ENCODE measurements at places on chromosomes 13 and 19.

DNA sequence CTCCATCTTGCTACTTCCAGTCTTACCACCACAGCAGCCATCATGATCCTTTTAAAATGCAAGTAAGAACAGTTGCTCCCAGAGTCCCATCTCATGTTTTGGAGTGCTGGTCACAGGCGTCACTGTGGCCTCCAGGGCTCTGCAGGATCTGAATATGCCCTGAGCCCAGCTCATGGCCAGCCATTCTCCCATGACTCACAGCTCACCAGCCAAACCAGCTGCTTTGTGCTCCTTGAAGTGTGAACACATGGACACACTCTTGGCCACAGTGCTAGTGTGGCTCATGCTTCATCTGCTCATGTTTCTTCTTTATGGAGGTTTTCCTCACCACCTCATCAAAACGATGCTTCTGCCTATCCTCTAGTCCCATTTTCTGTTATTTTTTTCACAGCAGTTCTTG is 466.5 kb downstream of the UQCRFS1 start:
- DNase-seq = no peak

GRCh38 chr13:77535448-77535847 is at the start of gene SCEL:
Gene SCEL, plus strand, starts transcription at chr13:77535706. Its CDS starts 20,170 bp downstream, at chr13:77555876.
- DNase-seq = no peak

DNA sequence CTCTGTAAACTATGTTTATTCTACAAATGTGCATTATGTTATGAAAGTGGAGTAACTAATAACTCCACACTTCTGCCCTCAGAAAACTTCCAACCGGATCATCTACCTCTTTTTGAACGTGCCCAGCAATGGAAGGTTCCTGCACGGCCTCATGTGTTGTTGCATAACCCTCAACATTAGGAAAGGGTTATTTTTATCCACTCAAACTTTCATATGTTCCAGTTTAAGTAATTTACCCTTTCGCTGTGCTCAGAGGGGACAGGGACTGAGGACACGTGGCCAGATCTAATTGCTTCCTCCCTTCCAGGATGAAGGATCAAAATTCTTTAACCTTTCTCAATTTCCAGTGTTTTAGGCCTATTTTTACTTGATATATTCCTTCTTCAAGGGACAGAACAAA is 29.6 kb downstream of the IRS2 start:
- no peak for DNase-seq

DNA sequence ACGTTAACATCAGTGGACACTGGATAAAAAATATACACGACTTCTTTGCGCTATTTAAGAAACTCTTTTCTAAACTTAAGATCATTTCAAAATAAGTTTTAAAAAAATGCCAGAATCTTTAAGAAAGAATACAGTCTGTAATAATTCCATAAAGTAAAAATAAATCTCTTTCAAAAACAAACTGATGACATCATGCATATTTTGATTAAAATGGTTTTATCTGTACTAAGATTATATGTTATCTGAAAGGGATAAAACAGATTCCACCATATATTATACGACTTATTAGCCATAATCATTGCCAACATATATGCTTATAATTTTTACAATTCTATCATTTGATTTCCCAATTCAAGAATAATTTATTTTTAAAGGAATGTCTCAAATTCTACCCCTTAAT is 15.3 kb upstream of the ELF1 start:
- DNase-seq = no peak

DNA sequence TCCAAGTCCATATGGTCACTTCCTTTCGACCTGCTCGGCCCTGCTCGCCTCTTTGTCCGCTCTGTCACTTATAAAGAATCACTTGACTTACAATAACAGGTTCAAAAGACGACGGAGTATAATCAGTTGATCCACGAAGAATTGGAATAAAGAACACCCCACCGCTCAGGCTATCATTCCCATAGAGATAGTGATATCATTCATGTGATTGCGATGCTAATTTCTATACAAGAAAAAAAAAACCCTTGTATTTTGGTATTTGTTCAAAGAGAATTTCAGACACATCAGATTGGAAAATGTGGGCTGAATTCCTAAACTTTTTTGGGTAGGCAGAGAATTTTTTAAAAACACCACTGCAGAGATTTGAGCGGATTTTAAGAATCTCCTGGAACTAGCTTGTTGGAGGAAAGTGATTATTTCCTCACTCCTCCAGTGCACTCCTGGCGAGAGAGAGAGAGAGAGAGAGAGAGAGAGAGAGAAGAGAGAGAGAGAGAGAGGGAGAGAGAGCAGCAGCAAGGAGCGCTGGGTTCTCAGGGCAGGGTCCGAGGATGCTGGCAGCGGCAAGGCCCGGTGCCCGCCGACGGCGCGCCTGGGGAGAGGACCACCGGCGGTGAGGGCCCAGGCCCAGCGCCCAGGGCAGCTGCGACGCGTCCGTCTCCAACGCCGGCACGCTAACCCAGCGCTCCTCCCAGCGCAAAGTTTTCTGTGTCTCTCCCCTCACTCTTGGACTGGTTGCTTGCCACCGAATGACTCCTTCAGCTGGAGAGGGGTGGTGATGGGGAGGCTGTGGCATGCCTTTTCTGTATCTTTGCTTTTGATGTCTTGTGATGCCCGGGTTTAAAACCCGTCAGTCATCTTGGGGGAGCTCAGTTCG is 149.0 kb upstream of the ZNF536 start:
- DNase-seq = no peak

DNA sequence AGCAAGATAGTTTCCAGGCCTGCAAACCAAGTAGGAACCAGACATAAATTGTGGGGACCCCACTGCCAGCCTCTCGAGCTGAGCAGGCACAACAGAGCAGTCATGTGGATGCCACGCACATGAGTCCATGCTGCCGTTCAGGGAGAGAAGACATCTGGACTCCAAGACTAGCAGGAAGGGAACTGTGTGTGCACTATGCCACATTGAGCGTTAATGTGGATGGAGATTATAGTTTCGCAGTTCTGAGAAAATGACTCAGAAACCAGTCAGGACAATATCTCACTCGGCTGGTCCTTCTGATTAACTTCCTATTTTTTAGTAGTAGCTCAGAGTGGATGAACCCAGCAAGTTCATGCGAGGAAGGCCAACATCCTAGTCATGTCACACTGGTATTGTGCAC is 124.9 kb downstream of the CRYL1 start:
- no peak for DNase-seq

DNA sequence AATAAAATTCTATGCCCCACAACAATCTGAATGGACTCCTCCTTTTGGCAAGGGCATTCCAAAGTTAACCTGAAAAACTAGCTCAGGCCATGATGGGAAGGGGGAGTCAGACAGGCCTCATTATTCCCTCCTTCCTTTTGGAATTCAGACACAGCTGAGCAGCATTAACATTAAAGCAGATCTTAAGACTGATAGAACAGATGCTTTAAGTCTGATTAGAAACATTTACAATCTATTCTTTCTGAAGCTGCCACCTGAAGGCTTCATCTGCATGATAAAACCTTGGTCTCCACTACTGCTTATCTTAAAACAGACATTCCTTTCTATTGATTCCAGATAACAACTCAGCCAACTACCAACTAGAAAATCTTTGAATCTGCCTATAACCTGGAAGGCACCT is 98.9 kb downstream of the UGGT2 start:
- no peak for DNase-seq

DNA sequence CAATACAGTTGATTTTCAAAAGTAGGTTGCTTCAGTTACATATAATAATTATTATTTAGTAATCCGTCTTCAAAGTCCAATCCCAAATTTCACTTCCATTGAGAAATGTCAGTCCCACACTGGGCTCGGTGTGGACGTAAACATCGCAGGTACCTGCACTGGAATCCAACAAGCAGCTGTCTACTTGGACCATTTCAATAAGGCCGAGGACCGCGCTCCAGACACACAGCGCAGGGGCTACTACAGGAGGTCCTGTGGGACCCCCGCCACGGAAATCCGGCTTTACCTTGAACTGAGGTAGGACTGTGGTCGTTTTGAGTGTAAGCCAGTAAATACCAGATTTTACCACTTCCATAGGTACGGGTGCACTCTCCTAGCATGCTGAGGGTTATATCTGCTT is 30.8 kb downstream of the IRS2 start:
- DNase-seq = no peak

DNA sequence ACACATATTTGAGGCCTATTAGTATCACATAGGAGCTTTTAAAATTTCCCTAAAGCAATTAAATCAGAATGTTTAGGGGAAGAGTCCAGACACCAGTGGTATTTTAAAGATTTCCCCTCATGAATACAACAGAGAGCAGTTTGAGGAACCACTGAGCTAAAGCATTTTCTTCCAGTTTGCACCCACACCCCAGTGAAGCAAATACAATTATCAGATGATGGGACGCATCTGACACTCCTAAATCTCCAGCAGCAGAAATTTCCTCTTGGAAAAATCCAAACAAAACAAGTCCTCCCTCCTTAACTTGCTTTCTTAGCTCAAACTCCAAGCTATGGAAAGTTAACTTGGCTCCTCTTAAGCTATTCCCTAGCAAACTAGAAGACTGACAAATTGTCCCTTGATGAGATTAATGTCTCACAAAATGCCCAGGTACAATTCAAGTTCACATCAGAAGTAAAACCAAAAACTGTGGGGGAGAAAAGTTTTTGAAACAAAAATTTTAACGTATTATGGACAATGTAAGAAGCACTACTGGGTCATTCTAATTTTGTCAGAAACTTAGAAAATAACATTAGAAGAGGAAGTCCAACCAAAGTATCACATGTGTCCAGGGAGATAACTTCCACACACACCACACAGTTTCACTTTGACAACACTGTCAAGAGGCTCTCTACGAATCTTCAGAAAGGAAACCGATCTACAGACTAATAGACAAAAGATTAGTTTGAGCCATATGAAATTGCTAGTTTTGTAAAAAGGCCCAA is 74.1 kb downstream of the ABCC4 start:
- no peak for DNase-seq

GRCh38 chr19:47786566-47786965 is 8.1 kb downstream of the SELENOW start:
- DNase-seq = no peak

DNA sequence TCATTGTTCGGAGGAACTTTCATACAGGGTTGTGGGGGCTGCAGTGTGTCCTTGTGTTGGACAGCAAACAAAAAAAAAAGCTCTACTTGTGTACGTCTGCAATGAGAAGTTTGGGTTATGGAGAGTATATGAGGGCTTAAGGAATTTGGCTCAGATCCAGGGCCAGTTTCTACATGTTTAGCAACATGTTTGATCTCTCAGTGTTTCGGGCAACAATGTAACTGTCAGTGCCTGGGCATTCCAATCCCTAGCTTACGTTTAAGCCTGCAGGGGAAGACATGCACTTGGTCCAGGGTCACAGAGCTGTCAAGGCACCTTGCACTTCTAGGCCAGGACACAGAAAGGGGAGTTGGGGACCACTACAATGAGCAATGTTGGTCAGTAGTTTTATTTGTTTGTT is 13.9 kb downstream of the ZNF543 start:
- DNase-seq = no peak

GRCh38 chr19:13981021-13981420 is 25.1 kb downstream of the RFX1 start:
- no peak for DNase-seq

- no peak for DNase-seq
Observed at GRCh38 chr19:30276011-30276882, 95.9 kb upstream of the ZNF536 start.

DNA sequence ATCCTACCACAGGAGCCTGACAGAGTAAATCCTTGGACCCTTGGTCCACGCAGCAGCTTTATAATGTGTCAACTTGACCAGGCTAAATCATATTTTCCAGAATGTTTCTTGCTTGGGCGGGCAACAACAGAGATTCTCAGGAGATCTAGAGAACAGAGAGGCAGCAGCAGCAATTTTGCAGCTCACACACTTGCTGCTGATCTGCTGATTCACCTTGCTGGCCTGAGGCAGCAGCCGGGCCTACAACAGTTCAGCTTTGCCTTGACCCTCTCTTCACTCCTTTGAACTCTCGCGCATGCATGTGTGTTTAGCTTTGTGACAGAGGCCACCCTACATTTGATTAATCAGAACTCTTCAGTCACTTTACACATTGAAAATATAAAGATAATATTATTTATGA is 159.3 kb downstream of the UGGT2 start:
- no peak for DNase-seq

- no peak for DNase-seq
Observed at GRCh38 chr13:26718146-26718545, 42.4 kb downstream of the GPR12 start.

GRCh38 chr13:33441015-33441414 is 155.5 kb upstream of the STARD13 start:
- DNase-seq = no peak

- no peak for DNase-seq
Observed at GRCh38 chr19:33905937-33906577, 109.4 kb downstream of the KCTD15 start.

DNA sequence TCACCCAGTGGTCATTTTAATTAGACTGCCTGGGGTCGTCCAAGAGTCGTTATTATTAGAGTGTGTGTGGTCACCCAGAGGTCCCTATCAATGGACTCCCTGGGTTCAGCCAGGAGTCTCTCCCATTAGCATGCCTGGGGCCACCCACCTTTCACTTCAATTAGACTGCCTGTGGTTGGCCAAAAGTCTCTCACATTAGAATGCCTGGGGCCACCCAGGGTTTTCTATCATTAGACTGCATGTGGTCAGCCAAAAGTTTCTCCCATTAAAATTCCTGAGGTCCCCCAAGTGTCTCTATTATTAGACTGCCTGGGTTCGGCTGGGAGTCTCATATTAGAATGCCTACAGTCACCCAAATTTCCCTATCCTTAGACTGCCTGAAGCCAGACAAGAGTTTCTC is 1472.6 kb downstream of the UQCRFS1 start:
- DNase-seq = no peak

DNA sequence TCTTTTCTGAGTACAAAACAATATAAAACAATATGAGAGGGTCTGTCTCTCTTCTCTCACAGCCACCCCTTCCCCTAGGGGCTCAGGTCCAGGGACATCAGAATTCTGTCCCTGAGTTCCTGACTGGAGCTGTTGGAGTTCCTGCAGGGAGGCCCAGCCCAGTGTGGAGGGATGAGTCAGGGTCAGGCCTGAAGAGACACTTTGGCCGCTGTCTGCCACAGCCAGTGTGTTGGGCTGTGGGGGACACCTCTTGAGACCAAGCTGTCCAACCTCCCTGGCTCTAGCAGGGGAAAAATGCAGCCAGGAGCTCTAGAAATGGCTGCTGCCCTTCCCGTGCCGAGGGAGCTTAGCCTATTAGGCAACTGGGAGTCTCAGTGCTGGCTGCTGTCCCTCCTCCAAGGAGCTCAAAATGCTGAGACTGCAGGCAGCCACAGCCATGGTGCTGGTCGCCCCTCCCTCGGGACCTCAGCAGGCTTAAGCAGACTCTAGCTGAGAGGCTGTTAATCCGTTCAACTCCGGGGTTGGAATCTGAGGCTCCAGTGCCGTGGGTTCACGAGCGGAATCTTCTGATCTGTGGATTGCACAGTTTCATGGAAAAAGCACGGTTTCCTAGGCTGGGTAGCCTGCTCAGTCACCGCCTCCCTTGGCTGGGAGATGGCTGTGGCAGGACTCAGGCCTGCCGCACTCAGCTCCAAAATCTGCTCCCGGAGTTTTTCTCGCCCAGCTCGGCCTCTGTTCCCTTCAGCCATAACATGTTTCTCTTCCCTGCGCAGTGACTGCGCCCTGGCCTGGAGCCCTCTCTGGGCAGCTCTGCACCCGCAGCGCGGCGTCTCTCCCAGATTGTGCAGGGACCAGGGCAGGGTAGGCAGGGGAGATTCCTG is 3.8 kb upstream of the ZNF626 start:
- no peak for DNase-seq

- DNase-seq = no peak
Observed at GRCh38 chr19:13499692-13500091, 6.6 kb downstream of the CACNA1A start.

- no peak for DNase-seq
Observed at GRCh38 chr19:50003810-50004419, 21.3 kb downstream of the VRK3 start.

- no peak for DNase-seq
Observed at GRCh38 chr13:101655435-101655834, 203.0 kb downstream of the ITGBL1 start.

- DNase-seq = no peak
Observed at GRCh38 chr19:31725051-31725450, 375.8 kb upstream of the TSHZ3 start.
